ENCODE measurements at places on chromosomes 16 and 17.

- DNase-seq: no peak
These were observed 2.1 kb upstream of the HES7 start for GRCh38 chr17:8125947-8126490.

GRCh38 chr17:8249621-8250500 lies 772 bp downstream of the PFAS start:
- DNase-seq: no peak

GRCh38 chr16:17416461-17417311 lies 54.1 kb downstream of the XYLT1 start:
- DNase-seq: no peak

DNA sequence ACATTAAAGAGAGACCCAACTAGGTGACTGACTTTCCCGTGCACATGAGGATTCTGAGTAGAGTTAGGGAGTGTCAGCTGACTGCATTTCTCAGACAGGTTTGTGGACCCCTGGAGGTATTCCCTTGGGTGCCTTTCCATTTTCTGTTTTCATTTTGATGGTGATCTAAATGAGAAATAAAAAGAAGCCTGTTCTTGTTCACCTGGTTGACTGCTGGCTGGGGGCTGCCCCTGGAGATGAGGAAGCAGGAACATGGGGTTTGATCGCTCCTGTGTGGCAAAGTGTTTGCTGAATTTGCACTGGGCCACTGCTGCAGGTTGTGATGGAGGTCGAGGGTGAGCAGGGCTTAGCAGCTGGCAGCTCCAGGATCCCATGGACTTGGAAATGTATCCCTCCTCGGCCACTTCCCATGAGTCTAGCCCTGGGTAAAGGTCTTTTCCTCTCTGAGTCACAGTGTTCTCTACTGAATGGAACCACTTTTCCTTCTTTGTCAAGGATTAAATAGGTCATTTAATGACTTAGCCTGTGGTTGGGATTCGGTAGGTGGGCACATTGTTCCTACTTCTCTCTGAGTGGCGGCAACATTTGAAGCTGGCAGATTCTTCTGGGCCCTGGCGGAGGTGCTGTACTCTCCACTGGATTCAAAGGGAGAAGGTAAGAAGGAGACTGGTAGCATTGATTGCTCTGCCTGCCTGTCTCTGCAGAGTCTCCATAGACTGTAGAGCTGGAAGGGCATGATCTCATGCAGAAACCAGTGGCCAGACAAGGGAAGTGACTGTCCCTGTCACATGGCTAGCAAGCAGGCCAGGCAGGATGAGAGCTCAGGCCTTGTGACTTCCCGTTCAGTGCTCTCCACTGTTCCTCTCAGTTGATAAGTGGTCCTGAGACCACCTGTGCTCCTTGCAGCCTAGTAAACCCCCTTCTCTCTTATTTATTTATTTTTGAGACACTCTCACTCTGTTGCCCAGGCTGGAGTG lies 17.9 kb downstream of the SNX29 start:
- DNase-seq: no peak

DNA sequence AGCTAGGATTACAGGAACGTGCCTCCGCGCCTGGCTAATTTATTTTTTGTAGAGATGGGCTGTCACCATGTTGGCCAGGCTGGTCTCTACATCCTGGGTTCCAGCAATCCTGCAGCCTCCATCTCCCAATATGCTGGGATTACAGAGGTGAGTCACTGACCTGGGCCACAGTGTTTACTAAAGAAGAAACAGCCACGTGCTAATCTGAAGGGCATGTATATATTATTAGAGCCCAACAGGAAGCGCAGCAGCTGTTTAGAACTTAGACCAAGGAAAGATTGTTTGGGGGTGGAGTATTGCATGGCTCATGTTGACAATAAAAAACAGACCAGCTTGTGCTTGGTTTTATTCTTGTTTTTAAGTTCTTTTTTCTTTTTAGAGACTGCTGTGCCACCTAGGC lies 60.2 kb downstream of the HAPSTR1 start:
- no peak for DNase-seq

DNA sequence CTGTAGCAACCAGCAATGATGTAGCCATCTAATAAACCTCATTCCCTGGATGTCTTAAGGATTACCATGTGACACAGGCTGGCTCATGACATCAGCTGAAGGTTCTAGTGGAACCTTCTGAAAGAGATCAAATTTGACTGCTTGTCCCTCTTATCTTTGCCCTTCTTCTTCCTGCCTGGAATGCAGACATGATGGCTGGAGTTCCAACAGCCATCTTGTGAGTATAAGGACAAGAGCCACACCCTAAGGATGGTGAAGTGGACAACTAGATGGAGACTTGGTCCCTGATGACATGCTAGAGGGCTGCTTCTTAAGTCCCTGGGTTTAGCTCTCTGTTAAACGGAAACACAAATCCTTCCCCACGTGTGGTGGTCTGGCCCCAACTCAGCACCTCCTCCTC lies 37.6 kb downstream of the PLXDC1 start:
- DNase-seq: no peak

- DNase-seq: no peak
These were observed 10.8 kb downstream of the ZNF213 start for GRCh38 chr16:3145660-3146059.

- DNase-seq: no peak
These were observed at the start of gene PRAC2 for GRCh38 chr17:48722915-48723422. TSS of gene PRAC2 (plus strand) at chr17:48723185. CDS start at chr17:48724411, 1,226 bp downstream.

DNA sequence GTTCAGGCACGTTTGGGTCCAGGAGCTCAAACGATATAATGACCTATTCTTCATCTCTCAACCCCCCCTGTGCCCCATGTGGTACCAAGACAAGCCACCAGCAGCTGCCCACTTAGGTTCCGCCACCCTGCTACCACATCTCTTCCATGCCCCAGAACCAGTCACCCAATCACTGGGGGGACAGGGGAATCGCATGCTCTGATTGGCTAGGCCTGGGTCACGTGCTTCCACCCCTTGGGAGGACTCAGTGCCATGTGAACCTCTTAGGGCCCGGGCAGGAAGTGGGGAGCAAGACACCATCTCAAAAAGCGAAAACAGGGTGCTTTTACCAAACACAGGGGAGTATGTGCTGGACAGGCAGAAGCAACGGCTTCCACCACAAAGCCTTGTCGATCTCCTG lies 91.3 kb downstream of the KATNIP start:
- no peak for DNase-seq

DNA sequence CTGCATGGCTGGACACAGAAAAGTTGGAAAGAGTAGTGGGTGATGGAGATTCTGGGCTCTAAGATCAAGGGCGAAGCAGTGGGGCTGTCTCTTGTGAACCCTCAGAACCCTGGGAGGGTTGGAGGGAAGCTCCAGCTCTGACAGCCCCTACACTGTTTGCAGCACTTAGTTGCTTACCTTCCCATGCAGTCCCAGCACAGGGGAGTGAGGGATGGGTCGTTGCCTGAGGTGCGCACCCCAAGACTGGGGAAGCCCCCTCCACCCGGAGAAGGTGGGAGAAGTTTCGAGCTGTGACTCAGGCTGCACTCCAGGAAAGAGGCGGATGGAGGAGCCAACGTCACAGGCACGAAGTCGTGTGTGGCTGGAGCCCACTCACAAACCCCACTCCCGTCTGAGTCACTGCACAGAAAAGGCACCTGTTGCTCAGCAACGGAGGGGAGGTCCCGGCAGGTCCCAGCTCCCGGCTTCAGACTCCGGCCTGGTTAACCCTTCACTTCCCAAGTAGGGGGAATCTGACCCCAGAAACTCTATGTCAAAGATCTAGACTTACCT lies 60.1 kb downstream of the AIPL1 start:
- no peak for DNase-seq

GRCh38 chr17:48738803-48739526 lies 10.4 kb upstream of the HOXB13 start:
- no peak for DNase-seq

DNA sequence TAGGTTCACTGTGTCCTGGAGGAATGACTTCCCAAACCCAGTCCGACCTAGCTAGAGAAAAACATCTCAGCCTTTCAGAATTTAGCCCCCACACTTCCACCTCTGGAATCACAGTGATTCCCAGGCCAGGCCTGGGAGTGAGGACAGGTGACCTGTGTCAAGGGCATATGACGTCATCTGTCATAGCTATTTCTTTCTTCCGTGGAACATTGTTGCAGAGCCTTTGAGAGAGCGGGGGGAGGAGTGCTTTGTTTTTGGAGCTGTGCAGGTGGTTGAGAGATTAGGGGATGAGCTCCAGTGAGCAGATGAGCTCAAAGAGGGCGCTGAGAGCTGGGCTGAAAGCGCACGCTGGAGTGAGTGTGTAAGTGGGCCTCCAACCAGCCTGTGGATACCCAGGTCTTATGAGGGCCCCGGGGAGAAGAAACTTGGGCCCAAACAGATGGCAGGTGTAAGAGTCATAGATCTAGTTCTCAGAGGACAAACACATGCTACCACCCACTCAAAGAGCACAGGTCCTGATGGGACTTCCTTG lies 344.8 kb downstream of the SNX29 start:
- DNase-seq: peak; percentile 67
